ENCODE measurements at places on chromosomes 1 and 21.

DNA sequence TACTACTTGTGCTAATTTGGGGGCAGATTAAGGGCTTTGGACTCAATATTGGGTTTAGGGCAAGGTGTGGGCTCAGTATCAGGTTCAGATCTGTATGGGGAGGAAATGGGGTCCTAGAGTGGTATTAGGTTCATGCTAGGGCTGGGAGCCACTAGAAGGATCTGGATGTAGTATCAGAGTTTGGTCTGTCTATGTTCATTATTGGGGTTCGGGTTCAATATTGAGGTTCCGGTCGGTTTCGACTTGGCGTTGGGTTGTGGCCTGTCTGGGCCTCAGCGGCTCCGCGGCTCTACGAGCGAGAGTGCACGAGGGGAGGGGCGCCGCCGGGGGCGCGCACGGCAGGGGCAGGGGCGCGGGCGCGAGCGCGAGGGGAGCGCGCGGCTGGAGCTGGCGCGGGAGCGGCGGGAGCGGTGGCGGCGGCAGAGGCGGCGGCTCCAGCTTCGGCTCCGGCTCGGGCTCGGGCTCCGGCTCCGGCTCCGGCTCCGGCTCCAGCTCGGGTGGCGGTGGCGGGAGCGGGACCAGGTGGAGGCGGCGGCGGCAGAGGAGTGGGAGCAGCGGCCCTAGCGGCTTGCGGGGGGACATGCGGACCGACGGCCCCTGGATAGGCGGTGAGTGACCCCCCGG, at the start of gene PTPRF:
TSS of gene PTPRF (plus strand) at position 401 of the 624 bp plus-strand sequence. CDS start 14,193 bp downstream, outside the sequence.
- DNase-seq, result peak; percentile 82

DNA sequence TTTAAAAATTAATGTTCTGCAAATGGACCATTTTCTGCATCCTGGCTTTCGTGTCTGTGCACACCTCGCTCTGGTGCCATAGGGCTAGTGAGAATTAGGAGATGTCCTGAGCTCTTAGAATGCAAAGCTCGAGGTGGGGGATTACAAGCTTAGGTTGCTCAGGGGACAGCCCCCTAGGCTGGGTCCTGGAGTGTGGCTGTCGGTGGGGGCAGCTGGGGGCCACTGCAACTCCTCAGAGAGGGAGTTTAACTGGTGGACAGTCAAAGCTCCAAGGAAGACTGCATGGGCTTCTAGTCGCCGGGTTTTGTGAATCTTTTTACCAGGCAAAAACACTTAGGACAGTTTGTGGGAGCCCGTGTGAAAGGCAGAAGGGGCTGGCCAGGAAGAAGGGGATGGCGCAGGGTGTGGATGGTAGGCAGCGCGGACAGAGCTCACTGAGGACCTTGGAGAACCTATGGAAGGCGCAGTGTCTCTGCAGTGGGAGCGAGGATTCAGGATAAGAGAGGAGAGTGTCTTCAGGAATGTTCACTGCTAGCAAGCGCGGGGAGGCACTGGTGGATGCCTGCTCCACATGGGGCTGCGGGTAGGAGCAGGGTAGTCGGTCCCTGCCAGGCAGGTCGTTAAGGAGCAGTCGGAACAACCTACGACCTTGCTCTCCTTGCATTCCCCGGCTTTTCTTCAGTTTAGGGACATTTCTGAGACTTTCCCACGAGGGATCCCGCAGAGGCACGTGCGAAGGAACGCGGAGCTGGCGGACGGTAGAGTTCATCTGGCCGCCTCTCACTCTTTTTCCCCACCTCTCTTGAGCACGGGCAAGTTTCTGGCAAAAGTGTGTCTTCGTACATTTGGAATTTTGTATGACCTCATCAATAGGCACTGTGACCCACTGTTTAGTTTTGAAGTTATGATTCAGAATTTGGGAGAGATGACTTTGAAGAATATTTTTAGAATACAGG, 12.9 kb upstream of the KCNE1 start:
- DNase-seq, result no peak

DNA sequence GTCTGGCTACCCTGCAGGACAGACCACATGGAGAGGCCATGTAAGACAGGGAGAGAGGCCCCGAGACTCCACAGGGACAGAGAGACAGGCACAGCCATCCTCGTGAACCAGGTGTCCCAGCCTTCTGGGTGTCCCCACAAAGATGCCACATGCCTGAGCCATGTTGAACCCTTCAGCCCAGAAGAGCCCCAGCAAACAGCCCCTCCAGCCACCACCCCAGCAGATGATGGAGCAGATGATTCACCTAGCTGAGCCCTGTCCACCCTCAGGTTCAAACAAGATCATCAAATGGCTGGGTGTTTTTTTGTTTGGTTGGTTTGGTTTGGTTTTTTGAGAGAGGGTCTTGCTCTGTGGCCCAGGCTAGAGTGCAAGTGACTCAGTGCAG, 78.7 kb downstream of the DHRS3 start:
- DNase-seq, result no peak

DNA sequence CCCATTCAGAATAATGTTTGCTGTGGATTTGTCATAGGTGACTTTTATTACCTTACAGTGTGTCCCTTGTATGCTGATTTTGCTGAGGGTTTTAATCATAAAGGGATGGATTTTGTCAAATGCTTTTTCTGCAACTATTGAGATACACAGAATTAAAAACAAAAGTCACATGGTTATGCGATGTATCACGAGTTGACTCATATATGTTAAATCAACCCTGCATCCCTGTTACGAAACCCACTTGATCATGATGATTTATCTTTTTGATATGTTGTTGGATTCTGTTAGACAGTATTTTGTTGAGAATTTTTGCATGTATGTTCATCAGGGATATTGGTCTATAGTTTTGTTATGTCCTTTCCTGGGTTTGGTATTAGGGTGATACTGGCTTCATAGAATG, 10.7 kb upstream of the OR2T34 start:
- DNase-seq, result no peak

- peak; percentile 47 for DNase-seq
These were observed 624 bp downstream of the RIPK4 start for GRCh38 chr21:41765973-41766882.

DNA sequence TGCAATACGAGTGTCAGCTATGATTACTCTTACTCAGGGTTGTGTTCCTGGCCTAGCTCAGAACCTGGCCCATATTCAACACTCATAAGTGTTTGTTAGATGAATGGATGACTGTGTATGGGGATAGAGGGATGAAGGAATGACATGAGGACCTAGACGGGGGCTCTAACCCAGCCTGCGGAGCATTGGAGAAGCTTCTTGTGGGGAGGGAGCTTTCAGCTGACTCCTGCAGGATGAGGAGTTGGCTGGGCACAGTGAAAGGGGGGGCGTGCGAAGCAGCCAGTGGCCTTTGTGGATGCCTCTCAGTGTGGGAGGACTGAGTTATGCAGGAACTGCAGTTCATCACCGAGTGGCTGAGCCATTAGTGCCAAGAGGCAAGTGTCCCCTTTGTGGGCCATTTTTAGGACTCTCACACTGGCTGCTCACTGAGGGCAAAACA, 1.2 kb upstream of the EXTL1 start:
- DNase-seq, result no peak

DNA sequence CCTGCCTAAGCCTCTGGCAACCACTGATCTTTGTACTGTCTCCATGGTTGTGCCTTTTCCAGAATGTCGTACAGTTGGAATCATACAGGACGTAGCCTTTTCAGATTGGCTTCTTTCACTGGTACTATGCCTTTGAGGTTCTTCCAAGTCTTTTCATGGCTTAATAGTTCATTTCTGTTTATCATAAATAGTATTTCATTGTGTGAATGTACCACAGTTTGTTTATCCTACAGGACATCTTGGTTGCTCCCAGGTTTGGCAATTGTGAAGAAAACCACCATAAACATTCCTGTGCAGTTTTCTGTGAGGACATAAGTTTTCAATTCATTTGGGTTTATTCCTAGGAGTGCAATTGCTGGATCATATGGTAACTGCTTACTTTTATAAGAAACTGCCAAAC, 190.6 kb upstream of the RAB4A start:
- no peak for DNase-seq

DNA sequence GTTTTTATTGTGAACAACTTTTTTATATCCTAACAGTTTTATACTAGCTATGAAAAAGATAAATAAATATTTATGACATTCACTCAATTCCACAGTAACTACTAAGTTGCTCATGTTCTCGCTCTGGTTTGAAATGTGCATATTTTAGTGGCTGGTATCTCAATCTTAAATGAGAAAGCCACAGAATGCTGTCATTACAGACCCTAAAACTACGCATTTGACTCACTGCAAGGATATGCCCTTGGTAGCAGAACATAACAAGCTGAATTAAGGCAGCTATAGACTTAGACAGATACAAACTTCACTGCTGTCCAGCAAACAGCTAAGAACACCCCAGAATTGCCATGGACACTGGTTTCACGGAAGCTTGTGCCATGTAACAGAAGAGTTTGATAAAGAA, 19.0 kb downstream of the DAB1 start:
- no peak for DNase-seq

DNA sequence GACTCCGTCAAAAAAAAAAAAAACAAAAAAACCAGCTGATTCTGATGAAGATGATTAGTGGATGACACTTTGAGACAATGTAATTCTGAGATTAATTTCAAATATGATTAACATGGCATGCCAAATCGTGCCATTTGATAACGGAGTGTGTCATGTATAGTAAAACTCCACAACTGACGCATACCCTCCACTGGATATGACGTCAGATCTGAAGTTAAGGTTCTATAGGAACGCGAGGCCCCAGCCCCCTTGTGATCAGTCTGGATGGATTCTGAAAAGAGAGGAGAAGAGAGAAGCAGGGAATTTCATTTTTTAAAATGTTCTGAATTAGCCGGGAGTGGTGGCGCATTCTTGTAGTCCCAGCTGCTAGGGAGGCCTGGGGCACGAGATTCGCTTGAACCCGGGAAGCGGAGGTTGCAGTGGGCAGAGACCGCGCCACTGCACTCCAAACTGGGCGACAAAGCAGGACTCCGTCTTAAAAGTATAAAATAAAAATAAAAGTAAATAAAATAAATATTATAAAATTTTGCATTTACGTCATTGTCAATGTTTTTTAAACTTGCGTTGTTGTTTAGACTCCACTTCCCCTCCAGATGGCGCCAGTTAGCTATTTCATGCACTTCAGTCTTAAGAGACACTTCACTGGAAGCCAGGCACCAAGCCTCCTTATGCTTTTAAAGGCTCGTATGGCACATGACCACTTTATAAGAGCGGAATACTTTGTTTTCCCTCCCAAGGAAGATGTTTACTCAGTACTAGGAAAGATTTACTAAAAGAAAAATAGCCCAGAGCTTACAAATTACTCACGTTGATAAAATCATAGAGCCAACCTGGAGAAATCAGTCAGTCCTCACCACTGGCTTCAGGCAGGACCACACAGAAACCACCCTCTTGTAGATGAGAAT, 65.5 kb downstream of the UBE2U start:
- DNase-seq, result peak; percentile 94

- peak; percentile 59 for DNase-seq
These were observed 85.0 kb upstream of the KCTD3 start for GRCh38 chr1:215482079-215482478.

GRCh38 chr1:23611601-23612327, 52.5 kb upstream of the ID3 start:
- DNase-seq, result peak; percentile 69

GRCh38 chr1:10651793-10652192, 144.7 kb downstream of the CASZ1 start:
- DNase-seq, result peak; percentile 58

DNA sequence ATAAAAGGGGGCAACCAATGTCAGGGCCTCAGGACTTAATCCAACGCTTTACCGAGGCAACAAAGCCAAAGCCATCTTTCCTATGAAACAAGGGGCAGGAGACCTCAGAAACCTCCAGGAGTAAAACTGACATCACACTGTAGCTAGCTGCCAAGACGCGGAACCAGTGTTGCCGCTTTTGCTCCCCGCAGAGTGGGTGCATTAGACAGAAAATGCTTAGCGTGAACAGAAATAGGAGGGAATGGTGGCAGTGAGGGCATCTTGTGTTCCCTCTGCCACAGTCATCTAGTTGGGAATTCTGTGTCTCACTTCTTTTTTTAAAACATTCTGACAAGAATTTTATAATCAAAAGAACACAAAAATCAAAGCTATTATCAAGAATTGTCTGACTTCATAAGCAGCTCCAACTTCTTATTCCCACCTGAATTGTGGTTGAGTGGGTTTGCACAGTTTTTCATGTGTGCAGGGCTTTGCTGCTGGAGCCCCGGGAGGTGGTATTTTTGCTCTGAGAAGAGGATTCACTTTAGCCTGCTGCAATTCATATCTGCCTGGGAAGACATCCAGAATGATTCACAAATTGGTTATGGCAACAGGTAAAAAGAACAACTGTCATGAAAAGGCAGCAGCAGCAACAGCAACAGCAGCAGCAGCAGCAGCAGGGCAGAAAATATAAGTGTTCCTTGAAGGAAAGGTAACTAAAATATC, 82.2 kb upstream of the DIRAS3 start:
- no peak for DNase-seq

GRCh38 chr1:185570962-185571361, 163.2 kb upstream of the HMCN1 start:
- no peak for DNase-seq

DNA sequence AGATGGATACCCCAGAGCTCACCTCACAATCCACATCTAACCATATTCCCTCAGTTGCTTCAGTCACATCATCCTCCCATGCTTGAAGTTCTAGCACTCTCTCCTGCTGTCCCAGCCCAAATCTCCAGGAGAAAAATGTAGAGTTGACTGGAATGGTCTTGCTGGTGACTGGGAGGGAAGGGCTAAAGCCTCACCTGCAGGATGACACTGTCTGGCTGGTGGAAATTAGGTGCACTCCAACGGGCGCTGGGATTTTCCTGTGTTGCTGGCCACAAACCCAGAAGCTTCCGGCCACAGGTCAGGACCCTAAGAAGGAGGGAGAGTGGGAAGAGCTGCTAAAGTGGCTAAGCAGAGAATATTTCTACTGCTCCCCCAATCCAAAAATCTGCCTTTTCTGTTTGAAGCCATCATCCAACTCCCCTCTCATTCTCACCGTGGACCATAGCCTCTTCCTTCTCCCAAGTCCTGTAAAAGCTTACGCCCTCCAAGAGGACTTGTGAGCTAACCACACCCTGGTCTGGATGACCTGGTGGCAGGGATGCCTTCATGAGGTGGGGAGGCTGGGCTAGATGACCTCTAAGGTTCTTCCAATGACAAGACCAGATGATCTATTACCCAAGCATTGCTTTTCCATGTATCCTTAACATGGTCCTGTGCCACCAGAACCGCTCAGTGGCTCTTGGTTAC, 37.5 kb upstream of the PPP1R15B start:
- no peak for DNase-seq

DNA sequence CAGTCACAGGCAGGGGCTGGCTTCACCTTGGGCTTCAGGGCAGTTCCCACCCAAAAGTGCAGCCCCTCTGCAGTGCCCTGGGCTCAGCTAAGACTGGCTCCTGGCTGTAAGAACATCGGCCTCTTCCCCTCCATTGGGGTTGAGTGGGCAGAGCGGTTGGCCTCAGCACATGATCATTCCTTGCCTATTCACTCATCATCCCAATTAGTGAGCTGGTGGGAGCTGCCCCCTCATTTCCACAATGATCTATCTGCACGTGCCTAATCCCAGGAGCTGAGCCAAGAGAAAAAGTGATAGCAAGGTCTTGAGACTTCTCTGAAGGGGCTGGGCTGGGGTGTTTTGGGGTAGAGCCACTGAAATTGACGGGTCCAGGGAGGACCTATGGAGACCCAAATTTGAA, 133.6 kb downstream of the SYF2 start:
- peak; percentile 50 for DNase-seq

- DNase-seq, result no peak
These were observed 284.4 kb downstream of the PCP4 start for GRCh38 chr21:40151611-40152010.
